ENCODE measurements at places on chromosomes 16 and 17.

- no peak for DNase-seq
These were observed 26.1 kb downstream of the TNS4 start for GRCh38 chr17:40475234-40475908.

GRCh38 chr17:7307686-7308624 lies 527 bp downstream of the EIF5A start:
- DNase-seq = no peak

- no peak for DNase-seq
These were observed 3.0 kb downstream of the BAHCC1 start for GRCh38 chr17:81398176-81398831.

GRCh38 chr17:12867726-12868125 lies 78.4 kb downstream of the ARHGAP44 start:
- no peak for DNase-seq

DNA sequence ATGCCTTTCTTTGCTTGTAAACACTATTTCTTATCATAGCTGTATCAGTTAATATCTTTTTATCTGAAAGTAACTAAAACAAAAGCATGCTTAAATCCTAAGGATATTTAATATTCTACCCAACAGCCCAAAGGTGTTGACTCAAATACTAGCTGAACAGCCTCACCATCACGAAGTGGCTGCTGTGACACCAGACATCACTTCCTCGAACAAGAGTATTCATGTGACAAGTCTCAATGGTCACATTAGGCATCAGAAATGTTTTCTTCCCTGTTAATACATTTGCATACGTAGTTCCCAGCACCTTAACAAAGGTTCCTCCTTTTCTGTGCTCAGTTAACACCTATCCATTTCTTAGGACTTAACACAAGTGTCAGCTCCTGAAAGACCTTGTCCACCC lies 193.8 kb upstream of the DYNLRB2 start:
- no peak for DNase-seq

DNA sequence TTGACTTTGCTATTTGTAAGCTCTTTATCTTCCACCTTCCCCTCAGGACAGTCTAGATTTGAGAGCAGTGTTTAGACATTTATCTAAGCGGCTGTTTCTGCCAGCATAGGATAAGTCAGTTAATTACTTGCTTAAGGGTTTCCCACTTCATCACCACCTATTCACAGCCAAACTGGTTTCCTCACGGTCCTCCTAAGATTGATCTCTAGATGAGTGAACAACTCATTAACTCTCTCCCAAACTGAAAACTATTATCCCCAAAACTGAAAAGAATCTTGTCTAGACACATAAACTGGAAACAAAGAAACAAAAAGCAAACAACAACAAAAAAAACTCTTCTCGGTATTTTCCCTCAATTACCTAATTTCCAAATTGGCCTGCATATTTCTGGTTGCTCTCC lies 58.2 kb downstream of the SHCBP1 start:
- DNase-seq = no peak

DNA sequence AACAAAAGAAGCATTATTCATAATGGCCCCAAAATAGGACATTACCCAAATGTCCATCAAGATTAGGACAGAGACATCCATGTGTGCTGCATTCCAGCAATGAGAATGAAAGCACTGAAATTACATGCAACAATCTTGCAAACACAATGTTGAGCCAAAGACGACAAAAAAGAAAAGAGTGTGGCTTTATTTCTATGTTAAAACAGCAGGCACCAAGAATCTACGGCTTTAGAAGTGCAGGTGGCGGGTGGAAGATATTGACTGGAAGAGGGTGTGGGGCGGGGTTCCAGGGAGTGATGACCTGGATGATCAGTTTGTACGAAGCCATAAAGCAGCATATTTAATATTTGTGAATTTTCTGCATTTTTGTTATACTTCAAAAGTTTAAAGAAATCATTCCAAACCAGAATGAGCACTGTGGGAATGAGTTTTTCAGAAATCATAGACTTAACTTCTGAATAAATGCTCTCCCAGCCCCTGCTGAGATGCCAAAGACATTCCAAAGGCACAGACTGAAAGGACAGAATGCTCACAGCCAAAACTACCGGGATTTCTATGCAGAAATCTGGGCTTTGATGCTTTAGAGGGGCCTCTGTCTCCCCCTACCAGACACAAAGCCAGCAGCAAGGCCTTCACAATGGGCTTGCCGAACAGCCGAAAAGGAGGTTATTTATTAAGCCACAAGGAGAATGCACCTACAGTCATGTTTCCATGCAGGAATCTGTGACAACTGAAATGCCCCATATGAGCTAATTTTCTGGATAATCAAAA lies 361.6 kb downstream of the GRIN2A start:
- DNase-seq = no peak

DNA sequence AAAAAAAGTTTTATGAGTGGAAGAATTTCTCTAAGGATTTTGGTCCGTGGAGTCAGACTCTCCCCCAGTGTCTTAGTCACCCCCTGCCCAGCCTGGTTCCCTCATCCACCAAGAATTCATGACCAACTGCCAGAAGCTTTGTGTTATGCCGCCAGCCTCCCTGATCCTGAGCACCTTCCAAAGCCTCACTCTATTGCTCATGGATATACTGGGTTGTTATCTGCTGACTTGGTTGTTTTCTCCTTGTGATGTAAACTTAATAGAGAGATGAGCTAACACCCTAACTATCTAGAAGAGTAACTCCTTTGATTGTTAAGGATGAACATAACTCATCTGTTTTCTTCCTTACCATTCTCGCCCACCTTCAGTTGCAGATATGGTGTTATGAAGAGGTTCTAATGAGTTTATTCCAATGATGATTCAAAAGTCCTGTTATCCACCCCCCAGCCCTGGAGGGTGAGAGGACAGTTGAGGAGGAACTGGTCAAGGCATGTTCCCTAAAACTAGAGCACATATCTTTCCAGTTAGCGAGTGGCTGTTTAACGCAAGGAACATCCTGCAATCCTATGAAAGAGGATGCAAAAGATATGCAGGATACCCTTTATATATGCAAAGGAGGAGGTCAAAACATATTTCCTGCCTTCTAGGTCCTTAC lies 1.5 kb upstream of the PSMD3 start:
- DNase-seq = no peak

- DNase-seq = peak; percentile 93
These were observed at the start of gene FOXJ1 for GRCh38 chr17:76141212-76142038. Gene FOXJ1, minus strand, starts transcription at chr17:76141245. Its CDS starts 850 bp downstream, at chr17:76140395.

GRCh38 chr16:86740298-86740697 lies 161.9 kb downstream of the FOXL1 start:
- no peak for DNase-seq

DNA sequence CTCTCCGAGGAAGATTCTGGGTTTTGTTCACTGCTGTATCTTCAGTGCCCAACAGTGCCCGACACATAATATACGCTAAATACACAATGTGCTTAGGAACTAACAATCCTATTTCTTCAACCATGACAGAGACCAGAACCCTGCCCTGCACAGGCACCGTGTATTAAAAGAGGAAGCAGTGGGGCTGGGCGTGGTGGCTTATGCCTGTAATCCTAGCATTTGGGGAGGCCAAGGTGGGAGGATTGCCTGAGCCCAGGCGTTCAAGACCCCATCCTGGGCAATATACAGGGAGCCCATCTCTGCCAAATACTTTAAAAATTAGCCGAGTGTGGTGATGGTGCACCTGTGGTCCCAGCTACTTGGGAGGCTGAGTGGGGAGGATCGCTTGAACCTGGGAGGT lies 19.3 kb downstream of the ARL2BP start:
- no peak for DNase-seq

DNA sequence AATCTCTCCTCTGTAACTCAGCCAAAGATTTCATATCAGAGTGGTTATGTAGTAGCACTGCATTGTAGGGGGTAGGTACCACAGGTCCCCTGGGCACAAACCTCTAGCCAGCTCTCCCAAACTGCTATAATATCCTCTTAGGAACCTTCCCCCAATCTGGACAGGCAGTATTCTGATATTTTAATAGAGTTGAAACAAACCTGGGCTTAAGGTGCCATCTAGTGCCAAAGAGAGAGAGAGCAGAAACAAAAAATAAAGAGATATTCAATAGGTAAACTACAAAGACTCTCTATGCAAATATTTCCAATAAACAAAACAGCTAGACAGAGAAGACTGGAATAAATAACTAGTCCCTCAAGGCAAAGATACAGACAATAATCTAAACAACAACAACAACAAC lies 1070.0 kb downstream of the CDH11 start:
- DNase-seq = no peak

- DNase-seq = no peak
These were observed 60.4 kb upstream of the IRX6 start for GRCh38 chr16:55263271-55264250.

GRCh38 chr17:77815127-77815905 lies 143.2 kb upstream of the TNRC6C start:
- DNase-seq = no peak

- no peak for DNase-seq
These were observed 18.8 kb upstream of the MMD start for GRCh38 chr17:55440391-55440790.

All from NCI-H1436 treated with DMSO at 0.1 percent for 48 hours (cell line).